ENCODE measurements at places on chromosomes 5 and 9. TPM values are rescaled to one million over a fixed set of nuclear protein-coding genes. Genes with fewer than 3 reads are reported as not detected.

SLC4A9 gene
- not detected for total RNA-seq

HTR1A gene
- not detected for total RNA-seq

ZNF454 gene
- 0.40 TPM for total RNA-seq

NPR3 gene
- 0.04 TPM for total RNA-seq

CCL19 gene
- not detected for total RNA-seq

JAKMIP2 gene
- total RNA-seq: not detected

SUSD3 gene
- 0.39 TPM for total RNA-seq

SH3PXD2B gene
- 25.9 TPM for total RNA-seq

ECSCR gene
- 513 TPM for total RNA-seq

GRCh38 chr5:126188804-126189203, 234.4 kb upstream of the GRAMD2B start:
- no peak for DNase-seq

DNA sequence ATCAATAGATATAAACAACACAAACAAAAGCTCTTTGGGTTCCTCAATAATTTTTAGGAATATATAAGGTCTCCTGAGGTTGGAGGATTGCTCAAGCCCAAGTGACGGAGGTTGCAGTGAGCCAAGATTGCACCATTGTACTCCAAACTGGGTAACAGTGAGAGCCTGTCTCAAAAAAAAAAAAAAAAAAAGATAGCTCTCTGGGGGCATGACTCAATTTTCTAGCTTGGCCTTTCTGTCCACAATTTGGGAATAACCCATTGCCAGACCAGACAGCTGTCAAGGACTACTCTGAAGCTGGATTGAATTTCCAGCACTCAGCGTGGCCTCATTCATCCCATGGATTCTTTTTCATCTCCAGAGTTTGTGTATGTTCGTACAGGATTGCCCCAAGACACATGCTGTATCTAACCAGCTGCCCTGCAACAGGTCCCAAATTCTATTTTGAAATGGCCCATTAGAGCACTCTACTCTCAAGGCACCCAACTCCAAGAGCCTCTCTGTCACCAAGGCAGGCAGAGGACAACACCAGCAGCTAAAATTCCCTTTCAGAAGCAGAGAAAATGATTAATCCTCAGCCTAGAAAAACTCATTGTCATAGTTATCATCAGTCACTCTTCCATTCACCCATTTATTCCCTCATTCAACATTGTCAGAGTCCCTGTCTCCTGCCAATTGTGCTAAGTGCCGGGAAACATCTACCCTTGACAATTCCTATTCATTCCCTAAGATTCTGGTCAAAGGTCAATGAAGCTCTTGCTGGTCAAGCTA, 8.7 kb downstream of the FAM193B start:
- DNase-seq: no peak

DNA sequence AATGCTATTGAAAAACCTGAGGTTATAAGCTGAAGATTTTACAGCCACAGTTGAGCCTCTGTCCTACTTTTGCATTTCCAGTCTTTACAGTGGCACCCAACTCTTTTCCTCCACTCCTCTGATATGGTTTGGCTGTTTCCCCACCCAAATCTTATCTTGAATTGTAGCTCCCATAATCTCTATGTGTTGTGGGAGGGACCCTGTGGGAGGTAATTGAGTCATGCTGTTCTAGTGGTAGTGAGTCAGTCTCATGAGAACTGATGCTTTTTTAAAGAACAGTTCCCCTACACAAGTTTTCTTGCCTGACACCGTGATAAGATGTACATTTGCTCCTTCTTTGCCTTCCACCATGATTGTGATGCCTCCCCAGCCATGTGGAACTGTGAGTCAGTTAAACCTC, 646.1 kb upstream of the SEMA6A start:
- no peak for DNase-seq

- DNase-seq: no peak
Observed at GRCh38 chr9:135671591-135672041, 8.5 kb downstream of the LCN9 start.

DNA sequence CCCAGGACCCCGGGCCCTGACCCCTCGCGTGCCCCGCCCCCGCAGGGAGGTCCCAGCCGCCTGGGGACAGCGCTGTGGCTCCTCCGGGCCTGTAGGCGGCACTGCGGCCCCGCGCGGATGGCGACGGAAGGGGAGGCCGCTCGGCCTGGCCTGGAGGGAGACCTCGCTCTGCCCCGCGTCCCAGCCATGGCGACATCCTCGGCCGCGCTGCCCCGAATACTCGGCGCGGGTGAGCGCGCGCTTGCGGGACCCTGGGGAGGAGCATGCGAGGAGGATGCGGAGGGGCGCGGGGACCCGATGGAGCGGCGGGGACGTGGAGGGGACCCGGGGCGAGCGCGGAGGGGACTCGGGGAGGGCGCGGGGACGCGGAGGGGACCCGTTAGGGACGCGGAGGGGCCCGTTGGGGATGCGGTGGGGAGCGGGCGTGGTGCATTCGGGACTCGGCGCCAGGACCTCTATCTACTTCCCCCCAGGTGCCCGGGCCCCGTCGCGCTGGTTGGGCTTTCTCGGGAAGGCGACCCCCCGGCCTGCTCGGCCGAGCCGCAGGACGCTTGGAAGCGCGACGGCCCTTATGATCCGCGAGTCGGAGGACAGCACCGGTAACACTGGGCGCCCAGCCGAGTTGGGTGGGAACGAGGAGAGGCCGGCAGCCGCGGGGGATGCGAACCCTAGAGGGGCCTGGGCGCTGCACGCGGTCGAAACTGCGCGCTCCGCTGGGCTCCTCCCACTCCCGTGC, at the start of gene MRPS2:
TSS of gene MRPS2 (plus strand) at position 158 of the 736 bp plus-strand sequence. CDS start at position 187, 29 bp downstream.
- DNase-seq: peak; percentile 58

- DNase-seq: no peak
Observed at GRCh38 chr9:1460143-1460769, 410.1 kb downstream of the DMRT2 start.

DNA sequence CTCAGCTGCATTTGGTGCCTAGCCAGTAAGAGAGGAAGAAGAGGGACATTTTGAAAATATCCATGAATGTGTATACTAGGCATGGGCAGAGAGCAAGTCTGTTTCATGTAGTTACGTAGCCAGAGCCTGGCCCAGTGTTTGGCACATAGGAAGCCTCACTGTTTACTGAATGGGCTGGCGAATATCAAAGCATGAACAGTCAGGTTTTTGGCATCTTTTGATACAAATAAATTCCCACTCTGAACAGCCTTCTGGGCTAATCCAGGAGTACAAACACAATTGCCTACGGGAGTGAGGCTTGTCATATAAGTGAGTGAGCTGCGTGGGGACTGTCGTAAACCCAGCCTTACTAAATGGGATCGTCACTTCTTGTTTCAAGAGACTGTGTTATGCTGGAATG, 253.1 kb upstream of the PANK3 start:
- DNase-seq: no peak

DNA sequence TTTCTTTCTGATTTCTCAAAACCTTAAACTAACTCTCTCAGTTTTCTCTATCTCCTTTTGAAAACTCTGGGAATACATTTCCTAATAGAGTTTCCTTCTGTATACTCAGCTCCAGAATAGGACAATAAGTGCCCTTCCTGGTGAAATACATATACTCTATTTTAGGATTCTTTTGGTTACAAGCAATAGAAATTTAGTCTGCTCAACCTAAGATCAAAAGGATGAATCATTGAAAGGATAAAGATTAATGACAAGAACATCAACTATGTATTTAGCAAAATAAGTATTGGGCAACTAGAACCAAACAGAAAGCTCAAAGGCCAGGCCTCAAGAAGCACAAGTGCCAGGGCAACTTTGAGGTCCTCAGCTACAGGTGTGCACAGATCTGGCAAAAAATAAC, 127.1 kb downstream of the ADAMTSL1 start:
- DNase-seq: no peak

GRCh38 chr9:108618906-108619550, 236.8 kb downstream of the ACTL7B start:
- no peak for DNase-seq

GRCh38 chr9:79446523-79447307, 125.0 kb upstream of the TLE4 start:
- no peak for DNase-seq

DNA sequence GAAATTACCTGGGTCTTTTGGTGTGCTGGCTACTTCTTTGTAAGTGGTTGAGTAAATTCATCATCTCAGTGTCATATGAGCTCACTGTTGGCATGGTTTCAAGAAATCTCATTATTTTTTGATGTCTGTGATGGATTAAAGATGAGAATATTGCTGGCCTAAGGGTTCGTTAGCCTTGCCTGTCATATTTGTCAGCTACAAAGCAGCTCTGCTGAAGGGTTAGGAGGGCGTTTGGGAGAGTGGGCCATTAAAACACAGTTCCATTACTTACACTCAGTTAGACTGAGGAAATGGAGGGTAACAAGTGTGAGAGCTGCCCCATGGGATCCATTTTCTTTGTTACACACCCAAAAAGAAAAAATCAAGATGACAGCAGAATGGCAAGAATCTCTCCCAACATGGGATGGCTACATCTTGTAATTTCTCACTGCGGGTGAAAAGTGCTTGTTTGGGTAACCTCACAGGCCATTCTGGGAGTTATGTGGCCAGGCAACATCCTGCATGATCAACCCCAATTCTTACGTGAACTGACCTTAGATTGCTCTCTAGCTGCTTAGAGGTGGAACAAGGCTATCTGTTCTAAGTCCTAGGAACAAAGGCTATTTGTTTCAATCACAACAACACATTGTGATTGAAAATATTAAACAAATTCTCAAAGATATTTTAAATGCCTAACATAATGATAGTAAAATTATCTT, 609.5 kb upstream of the RGMB start:
- DNase-seq: no peak

- DNase-seq: no peak
Observed at GRCh38 chr9:125646217-125646616, 60.8 kb downstream of the MAPKAP1 start.

- no peak for DNase-seq
Observed at GRCh38 chr5:172855597-172856292, 21.7 kb downstream of the ERGIC1 start.

DNA sequence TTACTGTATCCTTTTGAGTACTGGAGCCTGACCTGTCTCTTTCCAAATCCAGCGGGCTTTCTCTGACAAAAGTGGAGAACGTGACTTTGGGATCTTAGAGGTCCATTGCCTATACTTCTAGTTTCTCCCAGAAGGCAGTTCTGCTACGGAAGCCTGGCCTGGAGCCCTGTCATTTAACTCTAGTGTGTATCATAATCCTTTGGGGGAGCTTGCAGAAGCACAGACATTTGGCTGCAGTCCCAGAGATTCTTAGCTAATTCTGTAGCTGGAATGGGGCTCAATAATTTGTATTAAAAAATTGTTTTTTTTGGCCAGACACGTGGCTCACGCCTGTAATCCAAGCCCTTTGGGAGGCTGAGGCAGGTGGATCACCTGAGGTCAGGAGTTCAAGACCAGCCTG, 3.0 kb downstream of the HARS2 start:
- no peak for DNase-seq

- no peak for DNase-seq
Observed at GRCh38 chr5:61330341-61330844, 1.7 kb upstream of the ZSWIM6 start.

DNA sequence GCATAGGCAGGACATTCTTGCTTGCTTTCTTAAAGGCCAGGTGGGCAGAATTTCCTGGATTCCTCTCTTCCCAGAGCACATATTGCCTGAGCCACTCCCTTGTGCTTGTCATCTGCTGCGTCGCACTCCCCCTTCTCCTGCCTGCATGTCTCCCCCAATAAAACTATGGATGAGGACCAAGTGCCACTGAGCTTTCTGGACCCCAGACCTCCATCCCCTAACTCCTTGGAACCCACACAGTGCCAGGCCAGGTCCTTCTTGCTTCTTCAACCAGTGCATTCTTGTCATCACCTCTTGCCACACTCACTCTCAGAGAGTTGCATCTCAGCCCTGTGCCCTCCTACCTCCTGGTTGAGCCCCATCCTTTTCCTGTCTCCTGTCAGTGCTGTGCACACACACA, 157.9 kb upstream of the PANK3 start:
- DNase-seq: no peak

DNA sequence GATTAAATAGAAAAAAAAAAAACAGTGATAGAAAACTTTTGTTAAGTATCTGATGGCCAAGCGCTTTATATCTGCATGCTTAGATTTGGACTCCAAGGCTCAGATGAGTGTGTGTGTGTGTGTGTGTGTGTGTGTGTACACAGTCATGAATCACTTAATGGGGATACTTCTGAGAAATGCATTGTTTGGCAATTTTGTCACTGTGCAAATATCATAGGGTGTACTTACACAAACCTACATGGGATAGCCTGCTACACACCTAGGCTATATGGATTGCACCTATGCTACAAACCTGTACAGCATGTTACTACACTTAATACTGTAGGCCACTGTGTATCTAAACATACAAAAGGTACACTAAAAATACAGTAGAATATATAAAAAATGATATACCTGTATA, 635.6 kb upstream of the NUDT12 start:
- DNase-seq: no peak

All from pulmonary artery endothelial cell (primary cell).